ENCODE measurements at places on chromosomes 4 and X.
A peak's percentile ranks its signal among the peaks of the same experiment; 100 is the strongest.

DNA sequence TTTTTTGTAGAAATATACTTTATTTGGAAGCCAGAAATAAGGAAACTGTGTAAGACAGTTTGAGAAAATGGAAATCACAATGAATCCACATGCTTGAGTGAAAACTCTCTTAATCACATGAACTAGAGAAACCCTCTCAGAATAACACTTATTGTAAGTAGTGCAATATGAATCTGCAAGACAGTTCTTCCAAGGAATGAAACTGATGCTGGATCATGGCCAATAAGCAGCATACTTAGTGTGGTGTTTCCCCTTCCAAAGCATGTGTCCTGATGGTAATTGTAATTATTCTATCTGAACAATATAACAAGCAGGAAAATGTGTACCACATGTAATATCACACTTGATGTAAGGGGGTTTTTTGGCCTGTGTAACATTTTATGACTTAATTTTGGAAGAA is 1870.5 kb upstream of the TENM3 start:
- no peak for DNase-seq

- no peak for DNase-seq
Measured at GRCh38 chr4:168199260-168199957, 107.1 kb downstream of the ANXA10 start.

DNA sequence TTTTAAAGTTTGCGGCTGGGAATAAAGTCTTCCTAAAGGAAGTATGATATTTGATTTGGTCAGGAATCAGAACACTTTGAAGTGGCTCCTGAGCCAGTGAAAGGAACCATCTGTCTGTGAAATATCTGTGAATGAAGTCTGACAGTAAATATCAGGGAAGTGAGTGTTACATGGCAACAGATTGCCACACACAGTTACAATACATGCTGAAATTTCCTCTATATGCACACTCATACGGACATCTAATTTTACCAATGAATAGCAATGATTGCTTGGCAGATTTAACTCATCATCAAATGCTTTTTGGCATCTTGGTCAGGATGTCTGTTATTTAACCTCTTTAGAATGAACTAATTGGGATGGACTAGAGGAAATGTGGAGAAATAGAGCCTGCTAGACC is 1023.8 kb downstream of the FAT4 start:
- peak; percentile 19 for DNase-seq

- DNase-seq = no peak
Measured at GRCh38 chr4:32551943-32552342, 1831.8 kb downstream of the PCDH7 start.

- DNase-seq = no peak
Measured at GRCh38 chr4:73828956-73829355, 7.5 kb upstream of the CXCL6 start.

GRCh38 chr4:139913995-139914598 is 239.9 kb downstream of the MAML3 start:
- no peak for DNase-seq

GRCh38 chr4:66949419-66949818 is 595.9 kb downstream of the CENPC start:
- DNase-seq = no peak
